Activated CD4-positive, alpha-beta T cell treated with anti-CD3 and anti-CD28 coated beads, Interleukin-2, amount 10 ng/mL, durations not matched to agents 7 days and 5 days (primary cell): ENCODE measurements at places on chromosomes 12 and 14. TPM values are rescaled to one million over a fixed set of nuclear protein-coding genes. Genes with fewer than 3 reads are reported as not detected.

- H3K4me3 ChIP-seq = no peak overlapping the region
These were observed 154.7 kb downstream of the ETV6 start for GRCh38 chr12:11804130-11804529.

- no peak overlapping the region for H3K27ac ChIP-seq
- H3K4me1 ChIP-seq = no peaks in the 10 kb centered on the region
- DNase-seq = no peak
- peaks cover 2% of the 10 kb centered on the region for H3K27me3 ChIP-seq
- H3K36me3 ChIP-seq = no peaks in the 10 kb centered on the region
- no peak overlapping the region for H3K4me3 ChIP-seq
These were observed 133.5 kb downstream of the OTOGL start for GRCh38 chr12:80232837-80233236.

GRCh38 chr14:84592770-84593169, 937.2 kb upstream of the FLRT2 start:
- DNase-seq = no peak
- H3K4me1 ChIP-seq = no peaks in the 10 kb centered on the region
- H3K27me3 ChIP-seq = no peaks in the 10 kb centered on the region
- H3K27ac ChIP-seq = no peak overlapping the region
- H3K4me3 ChIP-seq = no peak overlapping the region

- H3K4me1 ChIP-seq = no peaks in the 10 kb centered on the region
- peaks cover 2% of the 10 kb centered on the region for H3K27me3 ChIP-seq
- H3K36me3 ChIP-seq = no peaks in the 10 kb centered on the region
These were observed 61.2 kb upstream of the CCDC91 start for GRCh38 chr12:28129031-28129430.

DNA sequence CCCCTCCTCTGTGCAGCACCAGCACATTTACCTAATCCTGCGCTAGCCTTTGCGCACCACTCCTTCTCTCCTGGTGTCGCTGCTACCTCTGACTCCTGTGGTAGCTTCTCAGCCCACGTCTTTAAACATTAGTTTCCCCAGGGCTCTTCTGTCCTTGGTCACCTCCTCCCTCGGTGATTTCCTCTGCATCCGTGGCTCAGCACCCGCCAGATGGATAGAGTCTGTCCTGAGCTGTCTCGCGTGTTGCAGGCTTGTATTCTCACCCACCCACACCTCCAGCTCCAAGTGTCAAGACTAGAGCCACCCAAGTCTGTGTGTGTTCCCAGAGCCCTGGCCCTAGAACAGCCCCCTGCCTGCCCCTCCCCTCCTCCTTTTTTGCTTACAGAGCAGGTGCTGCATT, 83.2 kb downstream of the EML1 start:
- H3K4me3 ChIP-seq = no peak overlapping the region
- H3K27me3 ChIP-seq = peaks cover 30% of the 10 kb centered on the region
- H3K4me1 ChIP-seq = no peaks in the 10 kb centered on the region
- no peaks in the 10 kb centered on the region for H3K36me3 ChIP-seq
- no peak for DNase-seq

DNA sequence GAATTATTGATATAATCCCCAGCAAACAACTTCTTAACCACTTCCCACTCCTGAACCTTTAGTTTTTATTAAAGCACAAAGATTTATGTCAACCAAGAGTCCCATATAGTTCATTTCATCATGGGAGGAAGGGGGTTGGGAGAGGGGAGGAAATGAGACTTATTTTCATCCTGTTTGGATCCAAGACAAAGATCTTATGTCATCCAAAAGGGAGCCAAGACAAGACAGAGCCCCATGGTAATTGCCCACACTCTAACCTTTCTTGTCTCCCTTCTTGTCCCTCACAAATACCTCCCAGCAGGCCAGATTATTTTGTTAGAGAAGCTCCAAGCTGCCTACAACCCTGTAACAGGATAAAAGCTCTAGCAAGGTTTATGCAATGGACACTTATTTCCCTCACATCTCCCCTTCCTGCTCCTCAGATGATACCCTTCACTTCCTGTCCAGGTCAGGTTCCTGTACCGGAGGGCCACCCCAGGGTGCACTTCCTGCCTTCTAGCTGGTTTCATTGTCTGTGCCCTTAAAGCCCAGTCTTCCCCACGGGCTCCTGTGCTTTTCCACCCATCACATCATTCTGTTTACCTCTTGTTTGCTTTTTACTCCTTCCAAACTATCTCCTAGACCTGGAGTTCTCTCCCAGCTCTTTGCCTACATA, 123.7 kb upstream of the MDM1 start:
- peaks cover 62% of the 10 kb centered on the region for H3K4me1 ChIP-seq
- H3K27me3 ChIP-seq = no peaks in the 10 kb centered on the region
- H3K27ac ChIP-seq = peak overlapping the region; percentile 61
- peak overlapping the region; percentile 1 for H3K4me3 ChIP-seq
- DNase-seq = peak; percentile 27
- peaks cover 18% of the 10 kb centered on the region for H3K36me3 ChIP-seq

DNA sequence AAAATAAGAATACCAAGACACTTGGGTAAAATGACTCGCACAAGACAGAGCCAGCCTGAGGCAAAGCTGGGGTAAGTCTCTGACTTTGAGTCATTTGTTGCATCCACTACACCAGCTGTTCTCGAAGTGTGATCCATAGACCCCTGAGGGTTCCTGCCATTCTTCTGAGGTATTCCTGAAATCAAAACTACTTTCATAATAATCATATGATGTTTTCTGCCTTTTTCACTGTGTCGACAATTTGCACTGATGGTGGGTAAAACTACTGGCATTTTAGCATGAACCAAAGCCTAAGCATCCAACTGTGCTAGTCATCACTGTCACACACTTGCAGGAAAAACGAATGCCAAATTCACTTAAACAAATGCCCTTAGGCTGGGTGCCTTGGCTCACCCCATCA, 135.5 kb upstream of the FUT8 start:
- no peaks in the 10 kb centered on the region for H3K27me3 ChIP-seq
- H3K27ac ChIP-seq = no peak overlapping the region

DNA sequence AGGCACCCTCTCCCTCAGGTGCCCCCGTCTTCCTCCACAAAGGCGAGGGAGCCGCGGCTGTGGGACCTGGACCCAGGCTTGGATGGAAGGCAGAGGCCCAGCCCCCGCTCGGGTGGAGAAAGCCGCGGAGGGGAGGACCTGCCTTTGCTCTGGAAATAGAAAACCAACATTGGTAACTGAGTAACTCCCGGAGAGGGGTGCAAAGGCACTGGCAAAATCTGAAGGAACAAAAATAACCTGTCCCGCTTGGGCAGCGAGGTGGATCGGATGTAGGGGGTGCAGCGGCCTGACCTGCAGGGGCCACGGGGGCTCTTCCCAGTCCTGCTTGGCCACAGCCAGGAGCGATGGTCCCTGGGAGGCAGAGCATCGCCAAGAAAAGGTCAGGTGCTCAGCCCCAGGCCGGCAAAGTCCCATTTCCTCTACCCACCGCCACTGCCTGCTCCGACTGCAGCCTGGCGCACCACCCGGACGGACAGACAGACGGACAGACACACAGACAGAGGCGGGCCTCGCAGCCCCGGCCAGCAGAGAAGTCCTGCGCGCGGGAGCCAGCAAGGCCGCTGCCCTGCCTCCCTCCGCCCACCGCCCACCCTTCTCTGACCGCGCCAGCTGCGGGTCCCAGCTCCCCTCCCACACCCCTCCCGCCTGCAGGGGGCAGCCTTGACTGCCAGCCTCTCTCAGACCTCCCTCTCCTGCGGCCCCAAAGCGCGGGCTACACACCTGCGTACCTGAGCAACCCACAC, 21.4 kb upstream of the TMEM106C start:
- no peak overlapping the region for H3K4me3 ChIP-seq
- peaks cover 13% of the 10 kb centered on the region for H3K27me3 ChIP-seq
- H3K27ac ChIP-seq = no peak overlapping the region
- peak; percentile 22 for DNase-seq
- no peaks in the 10 kb centered on the region for H3K36me3 ChIP-seq
- H3K4me1 ChIP-seq = peaks cover 2% of the 10 kb centered on the region

The BTBD7 gene
- total RNA-seq = 15.6 TPM

The TCTN2 gene
- total RNA-seq = 4.0 TPM
